ENCODE measurements at places on chromosomes 1 and 21.

- no peak for DNase-seq
These were observed 34.8 kb upstream of the NPL start for GRCh38 chr1:182754543-182755314.

DNA sequence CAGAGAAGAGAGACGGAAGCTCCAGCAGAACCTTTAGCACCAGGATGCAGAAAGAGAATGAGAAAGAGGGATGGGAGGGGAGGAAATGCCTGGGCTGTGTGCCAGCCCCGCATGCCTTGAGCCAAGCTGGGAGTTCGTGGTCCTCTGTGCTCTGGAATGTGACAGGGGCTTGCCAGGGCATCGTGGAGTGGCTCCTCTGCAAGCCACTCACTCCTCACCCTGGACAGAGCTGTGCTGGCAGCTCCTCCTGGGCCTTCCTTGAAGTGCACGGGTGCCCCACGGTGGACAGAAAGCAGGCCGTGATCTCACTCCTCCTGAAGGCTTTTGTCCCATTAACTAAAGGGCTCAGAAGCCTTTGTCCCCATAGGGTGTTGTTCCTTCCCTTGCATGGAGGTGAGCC lies 34.8 kb upstream of the PRELP start:
- no peak for DNase-seq

- DNase-seq = no peak
These were observed 13.0 kb upstream of the UQCRHL start for GRCh38 chr1:15820478-15820877.

DNA sequence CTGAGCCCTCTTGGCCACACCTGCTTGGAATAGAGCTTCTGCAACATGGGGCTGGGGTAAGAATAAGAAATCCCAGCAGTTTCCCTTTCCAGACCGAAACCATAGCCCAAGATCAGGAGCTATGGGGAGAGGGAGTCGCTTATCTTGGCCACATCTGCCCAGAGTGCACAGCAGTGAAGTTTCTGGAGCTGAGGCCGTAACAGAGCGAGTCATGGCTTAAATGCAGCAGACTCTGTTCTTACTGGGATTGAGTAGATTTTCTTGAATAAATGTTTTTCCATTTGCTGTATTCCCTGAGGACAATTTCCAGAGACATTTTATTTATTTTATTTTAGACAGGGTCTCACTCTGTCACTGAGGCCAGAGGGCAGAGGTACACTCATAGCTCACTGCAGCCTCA lies 33.5 kb downstream of the CFAP57 start:
- DNase-seq = no peak

DNA sequence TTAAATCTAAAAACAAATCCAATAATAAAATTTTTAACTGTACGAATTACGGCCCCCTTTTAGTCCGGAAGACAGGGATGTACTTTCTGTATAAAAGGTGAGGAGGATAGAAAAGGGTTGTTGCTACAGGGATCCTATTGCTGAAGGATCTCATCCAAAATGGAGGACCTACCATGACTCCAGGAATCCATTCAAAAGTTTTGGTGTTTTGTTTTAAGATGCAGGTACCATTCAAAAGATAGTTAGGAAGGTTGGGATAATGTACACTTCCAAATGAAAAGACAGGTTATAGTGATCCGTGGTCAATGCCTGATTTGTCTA lies 1.3 kb upstream of the ENAH start:
- DNase-seq = no peak

- no peak for DNase-seq
These were observed 1.4 kb downstream of the JUN start for GRCh38 chr1:58782178-58783089.

- no peak for DNase-seq
These were observed 552.1 kb downstream of the LMO4 start for GRCh38 chr1:87880764-87881163.

All from left renal pelvis (tissue), 4 donors.